ENCODE measurements at places on chromosomes 4 and X.

- no peak for DNase-seq
Observed at GRCh38 chr4:114225436-114225835, 246.0 kb upstream of the ARSJ start.

DNA sequence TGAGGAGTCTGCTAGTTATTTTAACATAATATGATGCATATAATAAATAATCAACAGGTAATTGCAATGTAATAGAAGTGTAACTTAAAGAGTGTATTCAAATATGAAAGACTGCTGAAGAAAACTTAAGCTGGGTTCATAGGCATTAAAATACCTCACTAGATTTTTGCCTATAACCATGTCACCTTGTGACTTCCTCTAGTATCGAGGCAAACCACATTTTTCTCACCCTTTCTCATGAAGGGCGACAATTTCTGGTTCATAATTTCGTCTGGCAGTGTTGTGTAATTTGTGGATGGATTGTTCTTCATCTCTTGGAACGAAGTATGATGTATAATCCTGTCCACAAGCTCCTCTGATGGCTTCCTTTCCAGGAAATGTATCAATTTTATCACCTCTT, 16.0 kb downstream of the SULT1E1 start:
- no peak for DNase-seq

GRCh38 chr4:22299678-22300077, 216.2 kb downstream of the ADGRA3 start:
- no peak for DNase-seq

- DNase-seq, result no peak
Observed at GRCh38 chr4:17142232-17142711, 243.8 kb upstream of the LDB2 start.

DNA sequence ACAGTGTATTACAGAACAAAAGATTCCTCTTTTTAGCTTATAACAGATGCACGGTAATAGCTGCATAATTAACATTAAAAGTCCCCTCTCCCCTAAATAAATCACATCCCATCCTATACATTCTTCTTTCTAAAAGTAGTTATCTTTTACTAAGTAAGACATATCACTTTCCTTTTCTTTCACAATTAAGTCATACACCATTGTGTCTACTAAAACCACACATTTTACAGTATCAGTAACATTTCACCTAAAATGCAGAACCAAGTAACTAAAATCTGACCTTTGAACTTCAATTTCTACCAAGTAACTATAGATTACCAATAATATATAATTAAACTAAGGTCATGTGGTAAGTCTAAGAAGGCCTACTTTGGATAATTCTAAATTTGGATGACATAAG, 14.2 kb downstream of the DHX15 start:
- no peak for DNase-seq

DNA sequence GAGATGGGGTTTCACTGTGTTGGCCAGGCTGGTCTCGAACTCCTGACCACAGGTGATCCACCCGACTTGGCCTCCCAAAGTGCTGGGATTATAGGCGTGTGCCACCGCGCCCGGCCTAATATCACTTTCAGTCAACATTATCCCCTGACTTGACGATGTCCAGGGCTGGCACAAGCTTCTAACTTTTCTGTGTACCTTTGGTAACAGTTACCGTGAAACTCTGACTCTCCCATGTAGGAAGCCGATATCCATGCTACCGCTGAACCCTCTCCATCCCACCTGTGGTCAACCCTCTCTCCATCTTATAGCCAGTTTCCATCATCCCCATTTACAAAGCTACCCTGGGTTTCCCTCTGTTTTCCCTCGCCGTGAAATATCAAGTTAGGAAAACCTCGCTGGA, 77.5 kb downstream of the CRLF2 start:
- no peak for DNase-seq

DNA sequence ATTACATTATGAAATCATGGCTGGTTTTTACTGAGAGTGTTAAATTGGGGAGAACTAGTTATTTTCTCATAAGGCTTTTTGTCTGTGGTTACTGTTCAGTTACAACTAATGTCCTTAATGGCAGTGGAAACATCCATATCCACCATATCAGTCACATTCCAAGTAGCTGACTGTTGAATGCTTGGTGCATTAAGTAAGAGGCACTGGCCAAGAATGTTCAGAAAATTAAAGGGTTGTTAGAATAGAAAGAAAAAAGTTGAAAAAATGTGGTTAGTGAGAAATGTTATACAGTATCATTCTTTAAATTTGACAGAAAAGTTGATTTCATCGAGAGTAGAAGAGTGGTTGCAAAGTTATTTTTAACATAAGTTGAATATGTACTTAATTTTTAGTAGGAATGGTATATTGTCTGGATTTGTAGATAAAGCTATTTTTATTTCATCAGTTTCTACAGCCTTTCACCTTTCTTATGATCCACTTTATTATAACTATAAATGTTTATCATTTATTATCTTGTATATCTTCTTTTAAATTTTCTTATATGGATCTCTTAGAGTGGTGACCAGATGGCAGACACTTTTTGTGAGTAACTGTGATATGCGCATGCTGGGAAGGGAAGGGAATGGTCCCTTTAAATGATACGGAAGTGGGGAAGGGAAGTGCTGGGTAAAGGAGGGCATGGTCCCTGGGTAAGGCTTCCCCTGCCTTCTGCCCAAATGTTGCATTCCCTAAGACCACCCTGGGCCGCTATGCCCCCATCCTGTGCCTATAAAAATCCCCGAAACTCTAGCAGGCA, 2407.1 kb downstream of the ARAP2 start:
- DNase-seq, result no peak

DNA sequence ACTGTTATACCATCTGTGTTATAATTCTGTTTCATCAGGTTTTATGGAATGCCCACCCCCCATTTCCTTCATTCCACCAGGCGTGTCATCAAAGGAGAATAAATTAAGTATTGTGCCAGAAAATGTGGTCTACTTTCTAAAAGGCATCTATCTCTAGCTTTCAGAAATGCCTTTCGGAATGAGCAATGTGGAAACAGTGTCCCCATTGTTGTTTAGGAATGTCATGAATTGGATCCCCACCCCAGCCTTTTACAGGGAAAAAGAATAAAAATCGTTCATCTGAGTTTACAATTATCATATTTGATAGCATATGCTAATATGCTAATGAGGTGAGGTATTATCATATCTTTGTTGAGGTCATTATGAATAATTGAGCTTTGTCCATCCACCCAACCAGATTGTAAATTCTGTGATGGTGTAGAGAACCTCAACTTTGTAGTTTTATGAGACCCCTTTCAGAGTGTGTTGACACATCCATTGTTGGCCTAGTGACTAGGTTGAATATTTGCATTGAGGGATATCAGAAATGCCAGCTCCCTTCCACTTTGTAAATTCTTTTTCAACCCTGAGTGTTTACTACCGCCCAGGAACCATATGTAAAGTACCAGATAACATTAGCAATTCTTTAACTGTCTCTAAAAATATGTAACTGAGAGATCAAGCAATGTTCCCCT, 56.2 kb upstream of the CCDC160 start:
- peak; percentile 12 for DNase-seq

DNA sequence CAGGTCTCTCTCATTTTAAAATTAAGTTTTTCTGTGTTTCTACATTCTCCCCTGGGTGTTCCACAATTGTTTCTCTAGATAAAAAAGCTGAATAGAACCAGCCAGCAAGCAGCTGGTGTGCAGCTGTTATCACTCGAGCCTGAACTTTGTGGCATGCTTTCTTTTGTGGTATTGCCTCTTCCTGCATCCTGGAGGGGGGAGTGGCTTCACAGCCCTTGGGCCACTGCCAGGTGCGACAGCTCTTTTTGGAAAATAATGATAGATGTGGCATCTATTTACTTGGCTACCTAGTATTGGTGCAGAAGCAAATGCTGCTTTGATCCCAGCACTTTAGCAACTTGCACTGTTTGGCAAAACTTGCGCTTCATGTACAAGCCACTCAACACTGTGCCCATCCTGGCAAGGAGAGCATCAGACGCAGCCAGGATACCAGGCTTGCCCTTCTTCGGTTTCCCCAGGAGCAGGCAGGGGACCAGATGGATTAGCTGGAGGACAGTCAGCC, 69.4 kb downstream of the HMGB2 start:
- peak; percentile 96 for DNase-seq

DNA sequence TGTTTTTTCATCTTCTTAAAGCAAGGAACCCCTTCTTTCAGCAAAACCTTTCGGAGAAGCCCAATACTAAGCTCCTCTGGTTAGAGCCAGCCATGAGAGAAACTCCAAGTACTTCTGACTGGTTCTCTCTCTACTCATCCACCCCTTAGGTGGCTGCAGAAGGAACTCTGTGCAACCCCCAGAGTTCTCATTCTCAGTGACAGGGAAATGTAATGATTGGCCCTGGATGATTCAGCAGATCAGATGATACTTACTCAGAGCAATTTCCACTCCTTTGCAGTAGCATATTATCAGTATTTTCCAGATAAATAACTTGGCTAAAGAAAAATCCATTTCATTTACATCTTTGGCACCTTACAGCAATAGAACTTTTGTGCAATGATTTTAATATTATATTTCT, 3.2 kb downstream of the SPP1 start:
- DNase-seq, result peak; percentile 12

DNA sequence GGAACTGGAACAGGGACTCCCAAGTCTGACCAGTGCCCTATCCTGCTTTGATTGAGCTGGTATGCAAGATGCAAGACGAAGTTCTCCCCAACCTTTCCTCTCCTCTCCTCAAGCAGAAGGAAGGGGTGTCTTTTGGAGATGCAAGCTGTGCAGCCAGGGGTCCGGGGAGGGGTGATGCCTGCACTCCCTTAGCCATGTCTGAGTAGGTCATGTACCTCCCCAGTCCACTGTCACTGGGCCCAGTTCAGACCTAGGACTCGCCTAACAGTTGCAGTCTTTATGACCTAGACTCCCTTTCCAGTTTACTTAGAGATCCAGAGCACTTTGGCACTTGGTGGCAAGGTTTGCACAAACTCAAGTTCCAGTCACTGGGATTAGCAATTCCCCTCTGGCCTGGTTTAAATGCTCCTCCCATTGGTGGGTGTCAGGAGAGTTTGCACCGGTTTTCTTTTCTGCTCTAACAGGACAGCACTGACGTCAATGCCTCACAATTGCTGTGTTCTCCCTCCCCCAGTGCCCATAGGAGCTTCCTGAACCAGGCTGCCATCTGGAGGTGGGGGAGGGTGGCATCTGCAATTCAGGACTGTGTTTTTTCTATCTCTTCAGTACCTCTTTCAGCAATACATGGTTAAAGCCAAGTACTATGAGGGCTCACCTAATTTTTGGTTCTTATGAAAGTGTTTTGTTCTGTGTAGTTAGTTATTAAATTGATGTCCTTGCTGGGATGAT, 782.2 kb downstream of the ARAP2 start:
- DNase-seq, result no peak

GRCh38 chrX:40314070-40314469, 216.3 kb upstream of the BCOR start:
- DNase-seq, result peak; percentile 6

- DNase-seq, result no peak
Observed at GRCh38 chr4:82201303-82201702, 172.5 kb downstream of the HNRNPD start.

- no peak for DNase-seq
Observed at GRCh38 chr4:47071901-47072341, 40.6 kb downstream of the GABRB1 start.

- DNase-seq, result no peak
Observed at GRCh38 chr4:23763559-23763958, 126.3 kb downstream of the PPARGC1A start.

- DNase-seq, result peak; percentile 62
Observed at GRCh38 chr4:120977435-120977997, 55.0 kb upstream of the PRDM5 start.

DNA sequence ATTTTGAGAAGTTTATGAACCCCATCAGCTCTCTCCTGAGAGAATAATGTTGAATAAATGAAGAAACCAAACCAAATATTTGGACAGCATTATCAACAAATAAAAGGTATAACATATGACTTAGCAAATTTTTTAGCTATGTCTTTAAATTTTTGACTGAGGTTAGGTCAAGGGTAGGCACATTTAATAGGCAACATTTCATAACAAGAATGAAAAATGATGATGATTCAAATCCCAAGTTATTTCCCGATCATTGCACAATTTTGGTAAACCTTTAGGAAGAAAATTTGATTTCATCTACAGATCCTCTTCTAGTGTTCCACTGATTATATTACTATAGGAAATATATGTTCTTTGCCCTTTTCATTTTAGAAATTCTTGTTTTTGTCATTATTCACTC, 123.7 kb upstream of the TLR3 start:
- no peak for DNase-seq

- DNase-seq, result peak; percentile 1
Observed at GRCh38 chr4:121535351-121535750, 154.5 kb upstream of the QRFPR start.

- no peak for DNase-seq
Observed at GRCh38 chr4:140719022-140719421, 37.2 kb downstream of the TBC1D9 start.

DNA sequence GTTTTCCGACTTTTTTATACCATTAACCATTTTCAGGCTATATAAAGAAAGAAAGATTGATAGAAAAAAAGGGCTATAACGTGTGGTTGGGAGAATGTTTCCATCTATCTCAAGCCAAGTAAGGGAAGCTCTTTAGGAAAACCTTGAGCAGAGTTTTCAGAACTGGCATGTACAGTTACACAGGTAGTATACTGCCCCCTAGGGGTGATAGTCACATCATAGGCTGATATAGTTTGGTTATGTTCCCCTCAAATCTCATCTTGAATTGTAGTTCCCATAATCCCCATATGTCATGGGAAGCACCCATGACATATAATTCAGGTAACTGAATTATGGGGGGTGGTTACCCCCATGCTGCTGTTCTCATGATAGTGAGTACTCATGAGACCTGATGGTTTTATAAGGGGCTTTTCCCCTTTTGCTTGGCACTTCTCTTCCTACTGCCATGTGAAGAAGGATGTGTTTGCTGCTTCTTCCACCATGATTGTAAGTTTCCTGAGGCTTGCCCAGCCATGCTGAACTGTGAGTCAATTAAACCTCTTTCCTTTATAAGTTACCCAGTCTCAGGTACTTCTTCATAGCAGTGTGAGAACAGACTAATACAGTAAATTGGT, 186.8 kb downstream of the TMA16 start:
- DNase-seq, result peak; percentile 93

DNA sequence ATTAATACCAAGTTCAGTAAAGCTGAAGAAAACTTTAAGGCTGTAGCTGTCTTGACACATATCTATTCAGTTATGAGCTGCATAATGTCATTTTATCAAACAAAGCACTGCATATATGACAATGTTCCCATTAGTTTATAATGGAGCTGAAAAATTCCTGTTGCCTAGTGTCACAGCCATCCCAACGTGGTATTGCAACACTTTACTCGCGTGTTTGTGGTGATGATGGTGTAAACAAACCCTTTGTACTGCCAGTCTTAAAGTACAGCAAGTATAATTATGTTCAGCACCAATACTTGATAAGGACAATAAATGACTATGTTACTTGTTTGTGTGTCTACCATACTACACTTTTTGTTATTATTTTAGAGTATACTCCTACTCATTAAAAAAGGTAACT, 1415.6 kb upstream of the PCDH7 start:
- DNase-seq, result no peak

- no peak for DNase-seq
Observed at GRCh38 chrX:105781804-105782203, 40.5 kb upstream of the NRK start.

- DNase-seq, result no peak
Observed at GRCh38 chrX:130826249-130826648, 76.8 kb downstream of the ENOX2 start.

Data from hematopoietic multipotent progenitor cell treated with erythropoietin and hydrocortisone succinate and interleukin-3 and kit ligand, for 6 days (in vitro differentiated cells).